ENCODE measurements at places on chromosomes 5 and 9. TPM values are rescaled to one million over a fixed set of nuclear protein-coding genes. Genes with fewer than 3 reads are reported as not detected.

Gene NUDT12
- 14.5 TPM for total RNA-seq

Gene TMEM232
- total RNA-seq, result 0.82 TPM

Gene DIPK1B
- total RNA-seq, result 3.8 TPM

Gene FREM1
- total RNA-seq, result 3.3 TPM

Gene SLCO6A1
- not detected for total RNA-seq

DNA sequence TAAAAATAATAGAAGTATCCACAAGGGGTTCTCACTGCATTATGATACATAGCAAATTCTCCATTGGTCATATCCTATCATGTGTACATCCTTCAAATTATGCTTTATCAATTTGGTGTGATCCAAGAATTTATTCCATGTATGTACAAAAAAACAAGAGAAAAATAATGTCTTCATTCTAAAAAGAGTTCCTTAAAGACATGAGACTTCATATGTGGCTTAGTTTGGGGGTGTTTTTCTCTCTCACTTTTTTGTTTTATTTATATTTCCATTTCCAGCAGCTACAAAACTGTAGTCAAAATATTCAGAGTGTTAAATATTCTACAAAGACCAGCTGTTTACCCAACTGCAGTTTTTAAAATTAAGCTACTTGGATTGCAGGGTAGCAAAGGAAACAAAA is 972.0 kb downstream of the DTWD2 start:
- DNase-seq, result no peak

GRCh38 chr5:74319076-74319475 is 321.5 kb downstream of the ENC1 start:
- no peak for DNase-seq

GRCh38 chr9:114364134-114365041 is 23.4 kb downstream of the AKNA start:
- DNase-seq, result no peak

- DNase-seq, result no peak
These were observed 194.9 kb downstream of the DCP2 start for GRCh38 chr5:113171520-113171919.

DNA sequence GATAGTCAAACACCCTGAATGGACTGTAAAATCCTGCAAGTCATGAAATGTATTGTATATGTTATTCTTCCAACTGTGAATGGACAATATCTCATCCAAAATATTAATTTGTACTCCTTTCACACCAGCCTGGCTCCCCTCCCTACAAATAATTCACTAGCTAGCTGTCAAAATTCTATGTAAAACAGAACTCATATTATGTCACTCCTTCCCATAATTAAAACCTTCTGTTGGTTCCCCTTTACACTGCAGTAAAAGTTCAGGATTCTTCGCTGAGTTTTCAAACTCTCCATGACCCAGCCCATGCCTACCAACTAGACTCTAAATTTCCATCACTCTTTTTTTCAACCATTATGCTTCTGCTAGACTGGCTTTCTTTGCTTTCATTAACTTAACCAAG is 857.1 kb downstream of the TAF11L14 start:
- no peak for DNase-seq

- no peak for DNase-seq
These were observed 45.6 kb downstream of the APTX start for GRCh38 chr9:32955655-32956478.

- DNase-seq, result no peak
These were observed 44.9 kb upstream of the SYNPO start for GRCh38 chr5:150595466-150596031.

DNA sequence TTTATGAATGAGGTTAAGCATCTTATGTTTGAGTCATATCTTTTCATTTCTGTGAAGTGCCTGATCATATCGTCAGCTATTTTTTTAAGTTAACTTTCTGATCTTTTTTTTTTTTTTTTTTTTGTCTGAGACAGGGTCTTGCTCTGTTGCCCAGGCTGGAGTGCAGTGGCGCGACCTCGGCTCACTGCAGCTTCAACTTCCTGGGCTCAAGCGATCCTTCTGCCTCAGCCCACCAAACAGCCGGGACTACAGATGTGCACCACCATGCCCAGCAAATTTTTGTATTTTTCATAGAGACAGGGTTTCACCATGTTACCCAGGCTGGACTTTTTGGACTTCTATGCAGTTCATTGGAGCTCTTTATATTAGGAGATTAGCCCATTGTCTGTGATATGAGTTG is 140.7 kb downstream of the PRKACG start:
- DNase-seq, result no peak

- DNase-seq, result no peak
These were observed 89.6 kb upstream of the CEP78 start for GRCh38 chr9:78146241-78146640.

DNA sequence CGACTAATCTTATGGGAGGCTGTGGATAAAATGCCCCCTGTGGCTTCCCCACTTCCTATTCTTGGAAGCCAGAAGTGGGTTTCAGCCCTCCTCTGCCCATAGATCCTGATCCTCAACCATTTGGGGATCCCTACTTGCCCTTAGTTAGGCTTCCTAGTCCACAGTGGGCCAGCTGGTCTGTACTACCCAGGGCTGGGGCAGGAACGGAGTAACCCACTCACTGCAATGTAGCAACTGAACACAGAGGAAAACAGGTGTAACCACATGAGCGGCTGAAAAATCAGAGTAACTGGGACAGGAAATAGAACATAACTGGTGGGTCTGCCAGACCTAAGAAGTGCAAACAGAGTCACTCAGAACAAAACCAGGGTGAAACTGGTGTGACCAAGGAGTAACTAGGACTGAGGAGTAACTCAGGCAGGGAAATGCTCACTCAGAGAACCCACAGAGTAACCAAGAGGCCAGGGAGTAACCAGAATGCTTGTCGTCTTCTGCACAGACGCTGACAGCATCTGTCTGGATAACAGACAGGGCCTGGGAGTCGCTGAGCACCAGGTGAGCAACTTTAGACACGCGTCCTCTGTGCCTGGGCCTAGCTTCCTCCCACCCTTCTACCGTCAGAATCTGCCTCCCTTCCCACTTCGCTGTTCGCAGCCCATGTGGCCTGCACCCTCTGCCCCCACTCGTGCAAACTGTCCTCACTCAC is 1.0 kb downstream of the AQP3 start:
- DNase-seq, result no peak

Data from gastrocnemius medialis (tissue), 4 donors.